ENCODE measurements at places on chromosomes 4 and X. TPM values are rescaled to one million over a fixed set of nuclear protein-coding genes. Genes with fewer than 3 reads are reported as not detected.

GRCh38 chr4:38672074-38672396 is 8.0 kb downstream of the KLF3 start:
- H3K36me3 ChIP-seq: no peaks in the 10 kb centered on the region
- peak overlapping the region; percentile 93 for H3K27ac ChIP-seq
- DNase-seq: no peak
- H3K27me3 ChIP-seq: no peaks in the 10 kb centered on the region
- peaks cover 30% of the 10 kb centered on the region for H3K4me1 ChIP-seq

DNA sequence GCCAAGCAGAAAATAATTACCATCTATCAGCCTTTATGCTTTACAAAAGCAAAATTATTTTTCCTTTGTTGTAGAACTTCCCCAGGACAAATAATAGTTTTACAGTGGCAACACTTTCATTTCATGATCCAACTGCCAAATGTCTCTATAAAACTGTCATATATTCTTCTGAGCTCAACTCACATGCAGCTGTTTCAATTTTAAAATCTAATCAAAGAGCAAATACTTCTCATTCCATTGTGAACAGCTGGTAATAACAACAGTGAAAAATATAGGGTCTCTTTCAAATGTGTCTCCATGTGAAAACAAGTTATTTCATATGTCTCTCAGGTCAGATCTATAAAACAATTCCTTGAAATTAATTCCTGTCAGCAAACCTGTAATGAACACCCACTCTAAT is 270.6 kb upstream of the SLC7A11 start:
- no peaks in the 10 kb centered on the region for H3K4me1 ChIP-seq
- no peak overlapping the region for H3K27ac ChIP-seq
- H3K36me3 ChIP-seq: no peaks in the 10 kb centered on the region
- DNase-seq: no peak

DNA sequence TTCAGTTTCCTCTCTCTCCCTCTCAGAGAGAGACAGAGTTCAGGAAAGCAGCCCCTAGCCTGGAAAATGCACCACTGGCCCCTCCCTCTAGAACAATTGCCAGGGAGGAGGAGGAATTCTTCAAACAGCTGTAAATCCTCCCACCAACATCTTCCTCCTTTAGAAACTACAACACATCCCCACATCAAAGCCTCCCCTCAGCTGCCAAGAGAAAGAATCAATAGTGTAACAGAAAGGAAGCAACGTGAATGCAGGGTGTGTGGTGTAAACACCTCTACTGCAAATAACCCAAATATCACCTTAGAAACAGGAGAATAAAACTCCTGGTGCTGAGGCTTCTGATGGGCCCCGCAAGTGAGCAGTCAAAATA is 249.9 kb upstream of the GATB start:
- H3K27ac ChIP-seq: no peak overlapping the region
- H3K36me3 ChIP-seq: no peaks in the 10 kb centered on the region
- H3K4me3 ChIP-seq: no peak overlapping the region
- H3K27me3 ChIP-seq: no peaks in the 10 kb centered on the region
- no peak for DNase-seq

DNA sequence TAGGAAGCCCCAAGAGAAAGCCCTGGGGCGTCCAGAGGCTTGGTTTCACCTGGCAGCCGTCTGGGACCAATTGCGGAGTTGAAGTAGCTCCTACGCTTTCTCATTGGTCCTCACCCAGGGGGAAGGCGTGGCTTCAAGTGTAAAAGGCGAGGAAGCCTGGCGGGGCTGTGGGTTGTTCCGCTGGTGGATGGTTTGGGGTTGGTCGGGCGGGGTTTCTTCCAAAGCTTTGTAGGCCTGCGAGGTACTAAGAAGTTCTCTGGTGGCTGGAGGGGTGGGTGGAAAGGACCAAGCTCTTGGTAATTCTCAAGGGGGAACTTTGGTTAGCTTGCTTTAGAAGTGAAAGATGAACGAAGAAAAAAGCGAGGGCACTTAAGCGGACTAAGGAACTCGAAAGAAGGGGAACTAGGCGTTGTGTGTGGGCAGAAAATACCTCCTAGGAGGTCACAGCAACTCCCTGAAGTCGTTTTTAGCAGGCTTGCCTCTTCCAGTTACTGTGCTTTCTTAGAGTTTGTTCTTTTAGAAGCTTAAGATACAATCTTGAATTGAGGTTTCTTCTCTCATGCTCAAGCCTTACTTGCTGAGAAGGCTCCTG is 36.6 kb downstream of the CCNG2 start:
- no peak overlapping the region for H3K27ac ChIP-seq
- no peaks in the 10 kb centered on the region for H3K4me1 ChIP-seq
- H3K4me3 ChIP-seq: no peak overlapping the region
- no peaks in the 10 kb centered on the region for H3K27me3 ChIP-seq
- DNase-seq: peak; percentile 19

GRCh38 chr4:159227984-159228383 is 125.1 kb downstream of the RAPGEF2 start:
- DNase-seq: peak; percentile 44
- H3K27ac ChIP-seq: peak overlapping the region; percentile 60
- no peaks in the 10 kb centered on the region for H3K4me1 ChIP-seq
- no peaks in the 10 kb centered on the region for H3K36me3 ChIP-seq

DNA sequence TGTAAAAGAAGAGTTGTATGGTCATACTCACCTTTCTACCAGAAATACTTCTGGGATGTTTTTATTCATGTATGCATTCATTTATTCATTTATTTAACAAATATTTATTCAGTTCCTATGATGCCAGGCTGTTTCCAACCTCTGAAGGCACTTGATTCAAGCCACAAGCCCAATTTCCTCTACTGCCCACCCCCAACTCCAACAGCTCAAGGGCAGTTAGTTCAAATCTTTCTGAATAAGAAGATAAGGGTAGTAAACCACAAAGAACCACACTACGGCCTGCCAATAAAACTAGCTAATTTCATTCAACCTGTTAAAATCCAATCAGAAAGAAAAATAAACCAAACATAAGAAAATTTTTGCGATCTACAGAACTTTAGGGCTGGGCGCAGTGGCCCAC is 31.2 kb downstream of the LRBA start:
- H3K36me3 ChIP-seq: no peaks in the 10 kb centered on the region
- no peak overlapping the region for H3K27ac ChIP-seq
- H3K4me1 ChIP-seq: no peaks in the 10 kb centered on the region
- H3K4me3 ChIP-seq: no peak overlapping the region
- no peaks in the 10 kb centered on the region for H3K27me3 ChIP-seq

DNA sequence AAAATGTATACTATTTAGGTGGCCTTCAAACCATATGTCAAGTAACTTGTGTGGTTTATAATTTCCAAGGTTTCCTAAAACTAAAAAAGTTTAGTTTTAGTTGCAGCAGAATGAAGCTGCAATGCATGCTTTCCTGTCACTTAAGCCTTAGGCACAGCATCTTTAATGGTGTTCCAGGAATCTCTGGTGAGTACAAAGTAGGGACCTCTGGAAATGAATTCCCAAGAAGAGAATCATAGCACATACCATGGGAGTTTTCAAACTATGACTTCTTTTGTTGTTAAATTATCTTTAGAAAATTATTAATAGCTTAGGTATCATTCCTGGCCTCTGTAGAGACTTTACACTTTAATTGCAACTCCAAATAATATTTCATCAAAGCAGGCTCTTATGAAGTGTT is 1005.9 kb upstream of the PABPC4L start:
- H3K27me3 ChIP-seq: no peaks in the 10 kb centered on the region
- no peaks in the 10 kb centered on the region for H3K36me3 ChIP-seq
- no peak overlapping the region for H3K27ac ChIP-seq
- H3K4me1 ChIP-seq: no peaks in the 10 kb centered on the region
- no peak for DNase-seq
- no peak overlapping the region for H3K4me3 ChIP-seq

- no peaks in the 10 kb centered on the region for H3K36me3 ChIP-seq
- no peak overlapping the region for H3K4me3 ChIP-seq
- no peaks in the 10 kb centered on the region for H3K27me3 ChIP-seq
These were observed 1548.7 kb downstream of the PCDH7 start for GRCh38 chr4:32268863-32269262.

DNA sequence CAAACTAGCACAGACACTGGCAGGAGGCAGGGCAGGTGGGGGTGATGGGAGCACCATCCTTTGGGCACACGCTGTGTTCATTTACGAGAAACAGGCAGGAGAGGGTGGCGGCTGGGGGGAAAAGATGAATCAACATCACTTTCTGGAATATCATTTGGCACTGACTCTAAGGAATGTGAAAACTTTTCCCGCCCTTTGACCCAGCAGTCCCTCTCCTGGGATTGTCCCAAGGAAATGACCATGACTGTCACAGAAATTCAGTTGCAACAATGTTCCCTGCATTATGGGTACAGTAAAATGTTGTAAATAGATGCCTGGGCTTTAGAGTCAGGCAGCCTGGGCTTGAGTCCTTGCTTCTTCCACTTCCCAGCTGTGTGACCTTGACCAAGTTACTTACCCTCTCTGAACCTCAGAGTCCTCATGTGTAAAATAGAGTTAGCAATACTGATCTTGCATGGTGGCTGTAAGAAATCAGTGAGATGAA is 58.6 kb downstream of the ABLIM2 start:
- no peaks in the 10 kb centered on the region for H3K36me3 ChIP-seq
- no peak overlapping the region for H3K4me3 ChIP-seq
- H3K27me3 ChIP-seq: no peaks in the 10 kb centered on the region
- no peaks in the 10 kb centered on the region for H3K4me1 ChIP-seq
- peak overlapping the region; percentile 33 for H3K27ac ChIP-seq
- DNase-seq: peak; percentile 65

GRCh38 chr4:185576314-185576961 is 41.1 kb upstream of the PDLIM3 start:
- H3K4me3 ChIP-seq: no peak overlapping the region
- no peaks in the 10 kb centered on the region for H3K36me3 ChIP-seq
- no peaks in the 10 kb centered on the region for H3K4me1 ChIP-seq
- peak overlapping the region; percentile 83 for H3K27ac ChIP-seq
- no peak for DNase-seq

DNA sequence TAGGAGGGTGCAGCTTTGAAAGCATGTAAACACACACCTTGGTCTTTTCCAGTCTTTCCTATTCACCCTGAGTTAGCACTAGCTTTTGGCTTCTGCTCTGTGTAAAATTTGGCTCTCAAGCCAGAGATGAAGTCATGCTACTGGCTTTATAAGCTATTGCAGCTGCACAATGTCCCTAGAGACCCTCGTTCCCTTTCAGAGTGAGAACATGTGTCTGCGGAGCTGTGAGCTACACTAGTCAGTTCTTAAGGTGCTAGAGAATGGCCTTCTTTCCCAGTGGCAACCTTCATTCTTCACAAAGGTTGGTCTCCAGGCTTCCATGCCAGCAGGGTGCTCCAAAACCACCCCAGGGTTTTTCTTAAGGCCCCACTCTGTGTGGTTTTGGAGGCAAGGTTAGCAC is 199.1 kb downstream of the SPATA18 start:
- H3K27me3 ChIP-seq: no peaks in the 10 kb centered on the region
- DNase-seq: peak; percentile 67
- H3K4me3 ChIP-seq: no peak overlapping the region
- H3K36me3 ChIP-seq: no peaks in the 10 kb centered on the region

- no peak overlapping the region for H3K4me3 ChIP-seq
- no peak for DNase-seq
- no peak overlapping the region for H3K27ac ChIP-seq
These were observed 7.8 kb upstream of the RNF128 start for GRCh38 chrX:106718709-106719108.

- H3K36me3 ChIP-seq: no peaks in the 10 kb centered on the region
- peaks cover 36% of the 10 kb centered on the region for H3K27me3 ChIP-seq
- peaks cover 7% of the 10 kb centered on the region for H3K4me1 ChIP-seq
- H3K27ac ChIP-seq: no peak overlapping the region
- DNase-seq: no peak
These were observed 9.5 kb downstream of the FRG2 start for GRCh38 chr4:190017357-190018200.

- no peak for DNase-seq
- H3K27ac ChIP-seq: no peak overlapping the region
- H3K4me3 ChIP-seq: no peak overlapping the region
- no peaks in the 10 kb centered on the region for H3K36me3 ChIP-seq
These were observed 35.8 kb upstream of the SLAIN2 start for GRCh38 chr4:48305508-48305907.

DNA sequence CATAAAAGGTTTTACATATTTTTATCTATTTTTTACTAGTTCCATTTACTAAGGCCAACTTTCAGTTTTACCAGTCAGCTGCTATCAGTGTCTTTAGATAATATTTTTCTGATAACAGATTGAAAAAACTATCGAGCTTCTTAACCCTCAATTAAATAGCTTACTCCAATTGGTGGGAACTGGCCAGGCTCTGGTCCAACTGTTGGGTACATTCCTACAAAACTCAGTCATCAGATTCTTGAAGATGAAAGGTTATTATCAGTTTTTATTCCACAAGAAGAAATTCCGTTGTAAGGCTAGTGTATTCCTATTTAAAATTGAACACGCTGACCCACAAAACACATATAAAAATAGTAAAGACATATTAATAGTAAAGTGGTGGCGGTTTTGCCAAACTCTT is 346.2 kb downstream of the MAPK10 start:
- H3K4me3 ChIP-seq: no peak overlapping the region
- no peak overlapping the region for H3K27ac ChIP-seq
- no peak for DNase-seq
- H3K36me3 ChIP-seq: no peaks in the 10 kb centered on the region
- no peaks in the 10 kb centered on the region for H3K27me3 ChIP-seq

- no peak overlapping the region for H3K27ac ChIP-seq
- DNase-seq: no peak
- no peak overlapping the region for H3K4me3 ChIP-seq
- no peaks in the 10 kb centered on the region for H3K36me3 ChIP-seq
- H3K27me3 ChIP-seq: no peaks in the 10 kb centered on the region
- H3K4me1 ChIP-seq: no peaks in the 10 kb centered on the region
These were observed 64.3 kb upstream of the HELT start for GRCh38 chr4:184953971-184954370.

GRCh38 chr4:73662709-73663546 is 42.7 kb upstream of the RASSF6 start:
- H3K4me1 ChIP-seq: no peaks in the 10 kb centered on the region
- H3K36me3 ChIP-seq: no peaks in the 10 kb centered on the region
- H3K27me3 ChIP-seq: no peaks in the 10 kb centered on the region
- no peak for DNase-seq
- no peak overlapping the region for H3K27ac ChIP-seq
- H3K4me3 ChIP-seq: no peak overlapping the region

DNA sequence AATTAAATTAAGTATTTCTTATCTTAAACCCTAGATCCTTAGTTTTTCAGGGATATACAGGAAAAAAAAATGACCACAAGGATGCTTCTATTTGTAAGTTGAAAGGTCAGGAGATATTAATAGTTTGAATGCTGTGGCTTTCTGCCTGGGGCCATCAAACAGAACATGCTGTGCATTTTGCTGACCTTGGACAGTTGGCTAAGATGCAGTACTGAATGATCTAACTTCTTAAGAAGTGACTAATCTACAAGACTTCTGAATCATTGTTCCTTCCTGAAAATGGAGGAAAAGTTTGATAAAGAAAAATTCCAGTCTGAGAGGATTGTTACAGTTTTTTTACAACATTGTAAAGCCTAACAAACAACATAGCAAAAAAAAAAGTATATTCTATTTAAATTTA is 237.8 kb upstream of the JADE1 start:
- H3K27ac ChIP-seq: peak overlapping the region; percentile 56
- H3K4me3 ChIP-seq: no peak overlapping the region
- no peaks in the 10 kb centered on the region for H3K36me3 ChIP-seq
- no peaks in the 10 kb centered on the region for H3K27me3 ChIP-seq
- H3K4me1 ChIP-seq: no peaks in the 10 kb centered on the region

Gene DNAAF6
- not detected for total RNA-seq

Gene EDNRA
- 50.6 TPM for total RNA-seq

Gene XAGE1B
- total RNA-seq: not detected

Gene S100G
- not detected for total RNA-seq

Gene SPINK2
- not detected for total RNA-seq

Gene ARHGAP6
- total RNA-seq: 17.2 TPM

Gene LAS1L
- 40.9 TPM for total RNA-seq

Gene CXCL8
- total RNA-seq: 0.67 TPM

Gene DACH2
- not detected for total RNA-seq
